NCI-H460 (cell line): ENCODE measurements at places on chromosomes 1 and 21.

DNA sequence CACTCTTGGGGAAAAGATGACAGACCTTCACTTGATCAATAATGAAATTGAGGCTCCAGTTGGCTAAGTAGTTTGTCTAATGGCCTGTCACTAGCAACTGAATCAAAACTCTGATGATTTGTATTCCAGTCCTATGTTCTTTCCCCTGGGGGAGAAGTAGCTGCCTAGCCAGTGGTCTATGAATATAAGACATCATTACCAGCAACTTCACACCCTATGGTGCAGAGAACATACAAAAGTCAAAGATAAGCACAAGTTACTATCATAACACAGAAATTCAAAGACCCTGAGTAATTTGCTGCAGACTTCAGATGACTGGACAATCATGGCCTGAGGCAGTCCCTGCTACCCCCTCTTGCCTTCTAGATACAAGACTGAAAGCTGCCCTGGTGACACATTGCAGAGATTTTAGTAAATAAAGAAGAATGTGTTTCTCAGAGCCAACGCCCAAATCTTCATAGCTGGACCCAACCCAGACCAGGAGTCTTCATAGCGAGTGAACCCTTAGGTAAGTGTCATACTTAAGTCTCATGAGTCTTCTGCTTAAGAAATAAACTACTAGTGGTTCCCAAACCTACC, 993 bp downstream of the PDZK1 start:
- DNase-seq: no peak

DNA sequence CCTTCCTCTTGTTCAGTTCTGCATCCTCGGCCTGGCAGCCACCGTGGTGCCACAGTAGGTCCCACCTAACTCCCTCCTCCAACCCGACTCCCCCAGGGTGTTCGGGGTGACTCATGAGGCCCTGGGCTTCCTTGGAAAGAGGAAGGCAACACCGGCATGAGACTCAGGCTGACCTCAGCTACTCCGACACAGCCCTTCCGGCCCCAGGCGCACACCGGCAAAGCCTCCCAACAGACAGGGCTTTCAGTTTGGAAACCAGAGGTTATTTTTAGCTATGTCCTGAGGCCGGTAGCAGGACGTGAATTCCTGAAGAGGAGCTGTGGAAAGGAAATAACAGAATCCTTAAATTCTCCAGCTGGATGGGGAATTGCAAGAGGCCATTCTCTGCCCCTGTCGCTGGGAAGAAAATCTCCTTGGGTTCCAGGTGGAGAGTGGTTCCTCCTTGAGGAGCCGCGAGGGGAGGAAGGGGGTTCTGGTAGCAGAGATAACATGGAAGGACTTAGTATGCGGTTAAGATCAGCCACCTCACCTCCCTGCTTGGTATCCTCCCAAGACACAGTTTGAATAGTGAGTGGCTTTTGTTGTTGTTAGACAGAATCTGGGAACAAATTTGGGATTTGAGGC, 24.4 kb downstream of the PLXNA2 start:
- no peak for DNase-seq

GRCh38 chr1:198462365-198463019, 78.0 kb downstream of the ATP6V1G3 start:
- DNase-seq: no peak

DNA sequence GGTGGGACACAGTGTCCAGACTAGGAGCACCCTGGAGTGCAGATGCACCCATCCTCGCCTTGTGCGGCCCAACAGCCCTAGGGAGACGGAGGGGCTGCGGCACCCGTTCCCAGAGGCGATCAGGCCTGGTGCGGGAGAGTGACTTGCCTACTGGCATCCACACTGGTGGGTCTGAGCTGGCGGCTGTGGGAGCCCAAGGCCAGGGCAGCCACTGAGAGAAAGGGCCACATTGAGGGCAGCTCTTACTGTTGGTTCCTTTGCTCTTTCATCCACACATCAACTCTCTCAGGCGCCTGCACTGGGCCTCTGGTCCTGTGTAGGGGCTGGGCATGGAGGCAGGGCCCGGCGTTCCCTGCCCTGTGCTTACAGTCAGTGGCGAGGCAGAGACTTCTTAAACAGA, 8.6 kb downstream of the PODN start:
- no peak for DNase-seq

GRCh38 chr21:32708069-32708468, 19.7 kb downstream of the SYNJ1 start:
- DNase-seq: no peak

- no peak for DNase-seq
These were observed 132.1 kb downstream of the ASTN1 start for GRCh38 chr1:177032434-177032833.

DNA sequence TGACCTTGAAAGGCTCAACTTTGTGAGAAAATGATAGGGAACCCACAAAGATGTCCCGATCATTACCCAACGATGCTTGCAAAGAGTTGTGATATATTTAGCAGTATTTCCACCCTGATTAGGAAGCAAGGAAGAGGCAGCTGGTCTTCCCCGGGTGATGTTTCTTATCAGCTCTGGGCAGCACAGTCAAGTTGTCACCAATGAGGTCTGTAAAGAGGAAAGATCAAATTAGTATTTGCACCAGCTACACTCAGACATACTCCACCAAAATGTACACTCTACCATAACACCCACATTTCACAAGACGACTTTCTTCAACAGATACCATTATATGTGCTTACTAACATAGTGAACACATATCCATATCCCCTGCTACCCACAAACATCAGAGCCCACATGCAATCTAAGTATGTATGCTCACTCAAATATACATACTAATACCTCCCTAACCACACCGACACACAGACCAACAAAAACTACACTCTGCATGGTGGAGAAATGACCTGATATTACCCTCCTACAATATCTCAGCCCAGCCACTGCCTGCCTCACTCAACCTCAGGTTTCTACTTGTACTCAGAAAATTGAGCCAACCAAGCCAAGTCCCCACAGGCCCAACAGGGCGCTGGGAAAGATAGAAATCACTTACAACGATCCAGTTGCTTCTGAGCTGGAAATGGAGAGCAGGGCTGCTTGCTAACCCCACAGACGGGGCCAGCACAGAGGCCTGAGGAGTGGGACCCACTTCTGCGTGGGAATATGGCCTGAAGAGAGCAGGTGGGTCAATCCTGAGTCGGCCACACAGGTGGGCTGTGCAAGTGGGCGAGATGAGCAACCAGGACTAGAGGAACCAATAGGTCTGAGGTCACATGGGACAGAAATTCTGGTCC, 4.6 kb upstream of the BTG2 start:
- no peak for DNase-seq

DNA sequence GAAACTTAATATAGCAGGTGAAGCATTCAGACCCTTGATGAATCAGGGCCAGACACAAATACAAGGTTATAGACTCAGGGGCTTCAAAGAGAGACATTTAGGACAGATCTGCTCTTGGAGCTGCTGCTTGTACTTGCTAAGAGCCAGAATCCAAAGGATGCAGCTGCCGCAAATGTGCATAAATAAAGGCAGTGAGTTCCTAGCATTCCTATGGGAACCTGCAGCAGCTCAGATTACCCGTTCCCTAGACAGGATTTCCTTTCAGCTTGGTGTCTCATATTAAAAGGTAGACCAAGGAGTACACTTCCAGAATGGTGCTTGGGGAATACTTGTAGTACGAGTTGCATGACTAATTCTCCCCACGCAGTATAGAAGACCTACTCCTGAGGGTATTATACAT, 9.7 kb upstream of the LRRC53 start:
- no peak for DNase-seq

GRCh38 chr1:47388891-47389238, 27.2 kb upstream of the FOXE3 start:
- peak; percentile 53 for DNase-seq
